GM12878 (cell line): ENCODE measurements at places on chromosomes 16 and 17. TPM values are rescaled to one million over a fixed set of nuclear protein-coding genes. Genes with fewer than 3 reads are reported as not detected.

- DNase-seq: no peak
Measured at GRCh38 chr17:13509527-13509926, 92.2 kb downstream of the HS3ST3A1 start.

DNA sequence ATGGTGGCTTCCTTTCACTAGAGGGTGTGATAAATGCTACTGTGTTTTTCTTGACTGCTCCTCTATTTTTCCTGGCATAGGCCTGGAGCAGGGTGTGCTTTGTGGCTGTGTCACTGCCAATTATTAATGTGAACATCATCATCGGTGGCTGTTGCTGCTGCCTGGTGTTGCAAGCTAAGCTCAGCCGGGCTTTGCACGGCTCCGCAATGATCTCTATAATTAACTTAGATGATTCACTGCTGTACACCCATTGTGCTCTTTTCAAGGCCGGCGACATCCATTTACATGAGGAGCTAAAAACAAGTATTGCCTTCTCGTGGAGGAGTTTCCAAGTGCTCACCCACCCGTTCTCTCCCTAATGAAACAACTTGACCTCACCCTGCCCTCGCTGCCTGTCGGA, 160.1 kb upstream of the IRX3 start:
- no peak for DNase-seq

GRCh38 chr16:89828199-89828869, at the start of gene SPIRE2:
Gene SPIRE2 (plus strand): TSS chr16:89828475. CDS start chr16:89828551, 76 bp downstream.
- DNase-seq: no peak

DNA sequence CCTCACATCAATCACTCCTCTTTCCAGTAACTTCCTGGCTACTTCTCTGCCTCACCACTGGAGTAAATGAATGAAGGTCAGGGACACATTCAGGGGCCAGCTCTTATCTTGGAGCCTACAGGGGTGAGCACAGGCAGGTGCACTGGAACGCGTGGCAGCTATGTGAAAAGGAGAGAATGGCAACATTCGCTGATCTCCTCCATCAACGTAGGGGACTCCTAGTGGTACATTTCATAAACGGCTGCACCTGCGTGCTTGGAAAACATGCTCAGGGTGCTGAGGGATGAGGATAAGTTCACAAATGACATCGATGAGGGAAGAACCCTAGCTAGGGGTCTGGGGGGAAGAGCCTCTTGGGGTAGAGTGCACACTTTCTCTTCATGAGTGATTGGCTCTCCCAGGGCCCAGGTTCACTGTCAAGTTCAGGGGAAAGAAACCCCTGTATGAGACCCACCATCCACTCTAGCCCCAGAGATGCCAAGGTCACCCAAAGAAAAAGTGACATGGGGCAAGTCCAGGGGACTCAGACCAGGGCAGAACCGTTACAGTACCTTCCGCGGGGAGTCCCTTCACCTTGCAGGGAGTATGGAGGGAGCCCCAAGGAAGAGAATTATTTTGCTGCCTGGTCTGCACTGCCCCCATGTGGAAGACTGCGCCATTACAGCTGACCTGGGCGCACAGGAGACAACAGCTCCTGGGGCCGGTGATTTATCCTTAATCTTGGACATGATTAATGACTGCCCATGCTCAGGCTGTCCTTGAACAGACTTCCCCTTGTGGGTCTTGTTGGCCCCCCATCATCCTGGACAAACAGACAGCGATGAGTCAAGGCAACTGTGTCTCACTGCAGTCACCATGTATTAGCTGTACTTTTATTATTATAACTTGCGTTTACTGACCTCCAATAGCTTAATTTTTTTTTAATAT, 30.1 kb downstream of the VAC14 start:
- DNase-seq: no peak

GRCh38 chr17:65783845-65784334, 222.4 kb upstream of the AXIN2 start:
- DNase-seq: no peak

GRCh38 chr17:81328978-81329926, 34.1 kb upstream of the SLC38A10 start:
- DNase-seq: no peak

DNA sequence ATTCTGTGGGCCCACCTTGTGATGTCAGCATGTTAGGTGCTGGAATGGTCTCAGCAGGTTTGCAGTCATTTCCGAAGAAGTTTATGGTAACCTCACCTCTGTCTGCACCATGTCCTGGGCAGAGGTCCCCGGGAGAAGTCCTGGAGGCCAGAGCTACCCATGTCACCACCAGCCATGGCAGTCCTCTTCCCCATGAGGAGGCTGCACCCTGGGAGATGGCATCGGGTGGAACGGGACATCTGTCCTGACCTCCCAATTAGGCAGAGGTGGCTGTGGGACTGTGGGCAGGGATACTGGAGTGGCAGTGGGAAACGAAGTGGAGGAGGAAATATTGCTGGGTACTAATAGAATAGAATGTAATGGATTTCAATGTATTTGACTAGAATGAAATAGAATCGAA, 511.8 kb upstream of the WSB1 start:
- DNase-seq: no peak

GRCh38 chr17:8921147-8921546, 44.4 kb downstream of the PIK3R5 start:
- no peak for DNase-seq

- DNase-seq: no peak
Measured at GRCh38 chr17:13593021-13593751, 8.5 kb downstream of the HS3ST3A1 start.

DNA sequence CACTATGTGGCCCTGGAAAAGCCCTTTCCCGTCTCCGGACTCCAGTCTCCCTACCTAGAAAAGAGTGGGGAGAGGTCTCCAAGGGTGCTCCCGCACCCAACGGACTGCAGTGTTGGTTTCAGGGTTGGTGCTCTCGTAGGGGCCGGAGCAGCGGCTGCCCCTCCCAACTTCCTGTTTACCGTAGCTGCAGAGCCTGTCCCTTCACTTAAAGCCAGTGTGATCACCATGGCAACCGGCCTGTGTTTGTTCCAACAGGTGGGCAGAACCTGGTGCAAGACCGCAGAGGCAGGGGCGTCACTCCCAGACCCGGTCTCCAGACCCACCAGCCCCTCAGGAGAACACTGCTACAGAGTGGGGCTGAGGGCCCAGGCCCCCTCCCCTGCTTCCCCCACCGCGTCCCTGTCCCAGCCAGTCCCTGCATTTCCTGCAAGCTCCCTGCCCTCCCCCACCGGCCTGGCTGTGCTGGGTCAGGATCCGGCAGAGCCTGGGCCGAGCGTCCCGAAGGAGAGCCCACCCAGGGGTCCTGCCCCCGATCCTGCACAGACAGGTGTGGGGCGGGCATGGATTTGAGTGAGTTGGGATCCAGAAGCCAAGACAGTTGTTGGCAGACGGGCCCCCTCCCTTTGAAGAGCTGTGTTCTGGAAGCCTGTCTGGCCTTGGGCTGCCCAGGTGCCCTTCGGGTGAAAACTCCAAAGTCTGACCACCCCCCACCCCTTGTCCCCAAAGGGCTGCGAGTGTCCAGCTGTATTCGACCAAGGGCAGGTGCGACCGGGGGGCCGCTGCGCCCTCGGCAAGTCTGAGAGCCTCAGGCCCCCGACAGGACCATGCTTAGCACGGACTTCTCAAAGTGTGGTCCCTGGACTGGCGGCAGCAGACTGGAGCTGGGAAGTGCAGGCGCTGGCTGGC, 1.5 kb upstream of the BAIAP3 start:
- DNase-seq: peak; percentile 39

GRCh38 chr17:58368860-58369213, 16.8 kb upstream of the SUPT4H1 start:
- no peak for DNase-seq

DNA sequence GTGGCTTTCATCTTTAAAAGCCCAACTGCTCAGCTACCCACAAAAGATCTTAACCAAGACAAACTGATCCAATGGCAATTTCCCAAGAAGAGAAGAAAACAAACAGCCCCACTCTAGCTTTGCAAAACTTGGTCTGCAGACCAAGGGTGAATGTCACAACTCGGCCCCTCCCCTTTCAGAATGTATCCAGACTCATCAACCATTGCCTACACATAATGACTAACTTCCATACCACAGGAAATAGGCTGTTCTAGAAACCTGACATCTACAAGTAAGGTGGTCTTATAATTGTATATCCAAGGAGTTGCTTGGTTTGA, 16.0 kb downstream of the DCUN1D3 start:
- no peak for DNase-seq

DNA sequence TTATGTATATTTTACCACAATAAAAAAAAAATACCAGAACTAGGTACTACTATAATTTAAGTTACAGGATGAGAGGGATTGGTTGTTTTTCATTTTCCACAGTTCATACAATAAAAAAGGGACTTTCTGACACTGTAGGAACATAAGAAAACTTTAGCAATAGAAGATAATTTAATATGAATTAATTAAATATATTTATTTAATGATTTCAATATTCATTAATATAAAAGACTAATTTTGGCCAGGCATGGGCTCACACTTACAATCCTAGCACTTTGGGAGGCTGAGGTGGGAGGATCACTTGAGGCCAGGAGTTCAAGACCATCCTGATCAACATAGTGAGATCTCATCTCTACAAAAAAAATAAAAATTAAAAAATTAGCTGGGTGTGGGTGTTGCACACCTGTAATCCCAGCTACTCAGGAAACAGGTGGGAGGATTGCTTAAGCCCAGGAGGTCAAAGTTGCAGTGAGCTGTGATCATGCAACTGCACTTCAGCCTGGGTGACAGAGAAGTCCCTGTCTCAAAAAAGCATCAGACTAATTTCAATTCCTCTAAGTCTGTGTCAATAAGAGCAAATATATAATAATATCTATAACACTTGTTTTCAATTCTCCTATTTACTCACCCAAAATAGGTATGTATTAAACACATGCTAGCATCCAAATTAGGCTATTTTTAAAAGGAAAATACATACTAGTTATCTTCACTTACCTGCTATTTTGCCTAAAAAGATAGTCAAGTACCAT, 79.6 kb downstream of the BRIP1 start:
- DNase-seq: peak; percentile 35

DNA sequence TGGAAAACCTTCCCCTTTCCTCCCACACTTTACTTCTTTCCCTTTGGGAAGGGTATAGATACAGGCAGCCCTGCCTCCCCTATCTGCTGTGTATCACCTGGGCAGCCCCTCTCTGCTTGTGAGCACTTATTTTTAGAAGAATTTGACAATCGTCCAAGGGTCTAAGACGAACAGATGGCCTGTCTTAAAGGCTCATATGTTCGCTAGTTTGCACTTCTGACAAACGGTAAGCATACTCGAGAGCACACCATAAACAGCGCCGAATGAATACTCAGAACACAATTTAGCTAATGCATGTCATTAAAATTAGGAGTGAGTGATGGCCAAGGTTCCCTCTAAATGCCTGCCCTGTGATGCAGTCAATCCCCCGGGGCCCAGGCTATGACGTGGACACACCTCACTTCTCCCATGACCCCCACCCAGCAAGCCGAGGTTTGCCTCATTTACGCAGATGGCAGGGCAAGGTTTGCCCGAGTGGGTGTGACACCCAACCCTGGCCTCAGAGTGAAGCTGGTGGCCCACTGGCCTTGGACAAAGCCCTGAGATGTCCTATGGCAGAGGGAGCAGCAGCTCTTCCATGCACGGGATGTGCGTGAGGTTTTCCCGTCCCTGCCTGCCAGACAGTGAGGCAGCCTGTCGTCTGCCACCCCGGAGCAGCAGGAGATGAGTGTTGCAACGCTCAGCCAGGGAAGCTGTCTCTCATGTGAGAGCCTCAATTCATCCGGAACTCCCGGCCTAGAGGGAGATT, 125.2 kb downstream of the C16orf78 start:
- no peak for DNase-seq

DNA sequence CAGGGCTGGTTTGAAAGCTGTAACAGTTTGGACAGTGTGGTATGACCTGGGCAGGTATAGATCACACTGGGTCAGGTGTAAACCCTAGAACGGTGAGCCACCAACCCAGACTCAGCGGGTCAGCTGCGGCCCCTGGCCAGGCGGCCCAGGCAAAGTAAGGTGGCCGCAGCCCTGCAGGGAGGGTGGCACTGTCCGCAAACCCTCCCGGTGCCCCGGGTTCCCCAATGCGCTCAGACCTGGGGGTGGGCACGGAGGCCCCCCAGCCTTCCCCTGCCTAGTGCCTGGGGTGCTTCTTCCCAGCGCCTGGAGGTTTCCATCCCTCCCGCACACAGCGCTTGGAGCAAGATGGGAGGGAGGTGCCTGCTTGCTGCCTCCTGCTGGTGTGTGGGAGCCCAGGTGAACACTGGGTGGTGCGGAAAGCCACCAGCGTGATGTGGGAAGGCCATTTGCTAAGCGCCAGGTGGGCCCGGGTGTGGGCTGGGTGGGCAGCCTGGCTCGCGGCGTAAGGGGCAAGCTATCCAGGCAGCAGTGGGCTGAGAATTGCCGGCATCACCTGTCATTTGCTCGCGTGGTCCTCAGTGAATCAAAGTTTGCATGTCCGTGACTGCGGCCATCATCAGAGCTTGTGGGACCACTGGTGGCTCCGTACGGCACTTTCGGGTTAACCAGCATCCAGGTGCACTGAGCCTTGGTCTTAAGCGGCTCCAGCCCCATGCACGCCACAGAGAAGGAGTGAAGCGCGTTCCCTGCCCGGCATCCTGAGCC, 47.3 kb upstream of the GNG13 start:
- DNase-seq: no peak

- DNase-seq: no peak
Measured at GRCh38 chr17:50498021-50498874, 10.0 kb upstream of the MYCBPAP start.

DNA sequence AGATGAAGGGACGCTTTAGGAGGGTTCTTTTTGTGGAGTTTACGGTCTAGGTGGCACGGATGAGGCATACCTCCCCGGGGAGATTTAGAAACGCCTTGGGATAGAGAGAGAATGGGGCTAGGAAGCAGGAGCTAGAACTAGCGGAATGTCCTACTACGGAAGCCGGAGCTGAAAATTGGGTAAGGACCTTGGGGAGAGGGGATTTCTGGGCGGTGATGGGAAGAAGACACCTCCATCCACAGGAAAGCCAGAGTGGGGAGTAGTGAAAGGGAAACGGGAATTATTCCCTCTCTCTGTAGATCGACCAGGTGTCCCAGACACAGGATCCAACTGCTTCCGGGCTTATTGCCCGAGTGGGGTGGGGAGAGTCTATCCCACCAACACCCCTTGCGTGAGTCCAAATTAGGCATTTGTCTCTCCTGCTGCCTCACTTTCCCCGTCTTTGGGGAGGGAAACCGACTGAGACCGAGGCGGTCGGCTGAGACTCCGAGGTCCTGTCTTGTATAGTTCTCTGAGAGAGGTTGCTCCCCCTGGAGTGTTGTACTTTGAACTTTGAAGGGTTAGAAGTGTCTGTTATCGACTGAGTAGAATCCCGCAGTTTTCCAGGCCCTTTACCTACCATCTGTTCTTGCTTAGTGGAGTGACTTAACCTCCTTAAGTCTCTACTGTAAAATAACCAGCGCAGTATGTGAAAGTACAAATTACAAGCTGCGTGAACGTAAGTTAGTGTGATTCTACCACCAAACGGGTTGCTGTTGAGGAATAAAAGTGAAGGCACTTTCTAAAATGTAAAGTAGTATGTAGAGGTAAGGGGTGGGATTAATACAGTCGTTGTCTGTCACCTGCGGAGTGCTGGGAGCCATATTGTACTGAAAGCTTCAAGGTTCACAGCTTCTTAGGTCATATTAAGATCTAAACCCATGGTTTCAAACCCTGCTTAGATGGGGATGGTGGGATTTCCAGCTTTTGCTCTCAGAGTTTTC, 1.0 kb downstream of the RSPRY1 start:
- DNase-seq: no peak

Gene KARS1
- 194 and 195 TPM in 2 replicates for total RNA-seq

Gene TP53TG3
- not detected in 2 replicates for total RNA-seq

Gene OMG
- total RNA-seq: 0.18 TPM in 1 of 2 replicates, not detected in the other

Gene CHCT1
- 0.23 TPM in 1 of 2 replicates, not detected in the other for total RNA-seq

Gene CD300LB
- 0.08 and 0.23 TPM in 2 replicates for total RNA-seq

Gene GABARAPL2
- 102 and 106 TPM in 2 replicates for total RNA-seq

Gene IGSF6
- total RNA-seq: 0.85 and 1.2 TPM in 2 replicates

Gene PKMYT1
- 72.6 and 77.1 TPM in 2 replicates for total RNA-seq

Gene SLC7A6OS
- total RNA-seq: 17.7 and 22.0 TPM in 2 replicates

Gene SLC16A11
- 2.0 and 2.7 TPM in 2 replicates for total RNA-seq

Gene TMC6
- 206 and 232 TPM in 2 replicates for total RNA-seq

Gene ABCA6
- total RNA-seq: 13.7 and 14.3 TPM in 2 replicates

Gene RNF157
- 14.8 and 17.9 TPM in 2 replicates for total RNA-seq
